ENCODE measurements at places on chromosomes 3 and 15.

GRCh38 chr3:60364475-60364874 is 886.8 kb downstream of the FHIT start:
- no peak for DNase-seq

DNA sequence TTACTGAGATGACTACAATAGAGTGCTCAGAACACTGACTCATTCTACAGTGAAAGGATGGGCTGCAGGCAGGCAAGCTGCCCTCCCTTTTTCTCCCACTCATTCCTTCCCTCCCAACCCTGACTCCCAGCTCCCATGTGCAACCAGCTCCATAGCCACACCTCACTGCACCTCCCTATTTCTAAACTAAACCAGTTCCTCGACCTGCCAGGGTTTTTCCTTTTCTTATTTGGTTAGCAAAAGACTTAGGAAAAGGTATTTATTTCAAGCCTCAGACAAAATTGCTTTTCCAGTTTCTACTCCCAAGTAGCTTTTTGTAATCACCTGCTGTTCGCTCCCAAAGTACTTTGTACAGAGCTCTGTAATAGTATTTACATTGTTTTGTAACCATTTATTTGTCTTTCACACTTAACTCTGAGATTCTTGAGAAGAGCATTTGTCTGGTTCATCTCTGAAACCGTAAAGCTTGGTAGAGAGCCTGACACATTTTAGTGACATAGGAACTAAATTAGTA is 2.2 kb downstream of the AADAC start:
- peak; percentile 67 for DNase-seq

GRCh38 chr15:66748708-66749035 is 46.6 kb downstream of the SMAD6 start:
- no peak for DNase-seq

DNA sequence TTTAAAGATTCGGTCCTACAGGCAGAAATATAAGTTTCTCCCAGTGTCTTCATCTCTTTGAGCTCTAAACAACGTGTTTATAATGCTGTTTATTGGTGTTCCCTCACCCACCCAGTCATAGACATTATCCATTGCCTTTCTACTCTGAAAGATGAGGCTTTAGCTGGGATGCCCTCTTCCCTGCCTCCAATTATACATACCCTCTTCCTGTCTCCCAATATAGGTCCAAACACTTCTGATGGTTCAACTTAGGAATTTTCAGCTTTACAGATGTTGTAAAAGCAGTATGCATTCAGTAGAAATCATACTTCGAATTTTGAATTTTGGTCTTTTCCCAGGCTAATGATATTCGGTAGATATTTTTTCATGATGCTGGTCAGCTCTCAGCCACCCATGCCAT is 2.6 kb downstream of the CMTM8 start:
- no peak for DNase-seq

DNA sequence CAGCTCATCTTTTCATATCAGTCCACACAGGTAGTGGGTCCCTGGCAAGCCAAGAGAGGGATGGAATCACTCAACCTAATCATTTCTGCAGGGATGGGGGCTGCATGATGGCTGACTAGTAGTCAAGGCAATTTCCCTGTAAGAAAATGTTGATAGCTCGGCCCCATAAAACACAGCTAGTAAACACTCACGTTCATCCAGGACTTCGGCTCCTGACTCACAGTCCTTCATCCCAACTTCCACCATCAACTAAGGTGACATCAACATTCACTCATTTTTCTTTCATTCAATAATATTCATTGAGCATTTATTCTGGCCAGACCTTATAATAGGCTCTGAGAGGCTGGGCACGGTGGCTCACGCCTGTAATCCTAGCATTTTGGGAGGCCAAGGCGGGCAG is 4.4 kb upstream of the ACAP2 start:
- no peak for DNase-seq

- no peak for DNase-seq
Measured at GRCh38 chr3:12593473-12593872, 36.6 kb downstream of the MKRN2 start.

GRCh38 chr15:70453766-70454165 is 309.6 kb downstream of the UACA start:
- no peak for DNase-seq

- DNase-seq = peak; percentile 72
Measured at GRCh38 chr15:94110476-94111130, 120.8 kb upstream of the MCTP2 start.

DNA sequence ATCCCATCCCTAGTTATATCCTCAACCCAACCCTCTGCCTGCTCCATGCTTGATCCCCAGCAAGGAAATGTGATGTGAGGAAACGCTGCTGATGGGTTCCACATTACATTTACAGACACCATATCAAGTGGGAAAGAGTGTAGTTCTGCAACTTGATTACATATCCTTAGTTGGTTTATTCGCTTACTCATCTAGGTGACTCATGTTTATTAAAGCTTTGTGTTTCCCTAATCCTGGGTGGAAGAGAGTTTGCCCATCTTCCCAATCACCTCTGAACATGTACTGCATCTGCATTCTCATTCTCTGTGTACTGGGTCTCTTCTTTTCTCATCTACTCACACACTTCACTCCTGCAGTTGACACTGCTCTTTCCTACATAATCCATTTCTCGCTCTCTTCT is 91.7 kb upstream of the PDZRN3 start:
- no peak for DNase-seq

GRCh38 chr3:138945709-138946662 is 951 bp downstream of the FOXL2 start:
- DNase-seq = peak; percentile 13

DNA sequence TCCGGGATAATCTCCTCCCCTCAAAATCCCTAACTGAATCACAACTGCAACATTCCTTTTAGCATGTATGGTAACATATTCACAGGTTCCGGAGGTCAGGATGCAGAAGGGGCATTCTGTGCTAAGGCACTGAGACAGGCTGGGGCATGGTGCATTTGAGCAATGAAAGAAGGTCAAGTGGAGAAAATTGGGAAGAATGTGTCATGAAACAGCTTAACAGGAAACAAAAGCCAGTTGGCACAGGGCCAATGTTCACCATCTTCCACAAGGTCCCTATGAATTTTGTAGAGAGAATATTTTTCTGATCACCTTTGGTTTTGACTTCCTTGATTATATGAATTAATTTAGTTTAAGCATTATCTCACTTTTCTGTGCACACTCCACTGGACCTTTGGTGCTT is 587.7 kb upstream of the NR2F2 start:
- DNase-seq = no peak

DNA sequence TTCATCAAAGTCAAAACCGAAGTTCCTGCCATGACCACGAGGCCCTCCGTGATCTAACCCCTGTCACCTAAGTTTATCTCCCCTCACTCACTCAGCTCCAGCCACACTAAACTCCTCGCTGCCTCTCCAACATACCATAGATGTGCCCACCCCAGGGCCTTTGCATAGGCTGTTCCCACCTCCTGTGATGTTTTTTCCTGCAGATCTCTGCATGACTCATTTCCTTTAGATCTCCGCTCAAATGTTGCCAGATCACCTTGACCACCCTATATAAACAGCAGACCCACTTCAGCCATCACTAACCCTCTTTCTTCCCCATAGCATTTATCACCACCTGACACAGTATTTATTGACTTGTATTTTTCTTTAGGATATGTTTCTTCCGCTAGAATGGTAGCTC is 58.5 kb downstream of the HRH1 start:
- DNase-seq = no peak

GRCh38 chr3:188900421-188900951 is 271.3 kb upstream of the TPRG1 start:
- DNase-seq = no peak

DNA sequence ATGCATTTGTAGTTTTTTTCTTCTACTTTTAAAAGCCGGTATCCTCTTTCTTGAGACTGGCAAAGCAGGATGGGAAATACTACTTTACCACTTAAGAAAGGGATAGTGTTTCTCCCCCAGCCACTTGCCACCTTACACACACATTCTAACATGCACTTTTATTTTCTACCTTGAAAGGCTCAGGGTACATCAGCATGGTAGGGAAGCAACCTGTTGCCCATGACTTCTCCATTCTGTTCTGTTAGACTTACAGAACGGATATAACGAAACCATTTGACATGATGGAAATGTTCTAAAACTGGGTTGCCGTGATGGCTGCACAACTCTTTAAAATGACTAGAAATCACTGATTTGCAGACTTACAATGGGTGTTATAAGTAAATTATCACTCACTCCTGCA is 405.5 kb downstream of the SHQ1 start:
- DNase-seq = no peak

DNA sequence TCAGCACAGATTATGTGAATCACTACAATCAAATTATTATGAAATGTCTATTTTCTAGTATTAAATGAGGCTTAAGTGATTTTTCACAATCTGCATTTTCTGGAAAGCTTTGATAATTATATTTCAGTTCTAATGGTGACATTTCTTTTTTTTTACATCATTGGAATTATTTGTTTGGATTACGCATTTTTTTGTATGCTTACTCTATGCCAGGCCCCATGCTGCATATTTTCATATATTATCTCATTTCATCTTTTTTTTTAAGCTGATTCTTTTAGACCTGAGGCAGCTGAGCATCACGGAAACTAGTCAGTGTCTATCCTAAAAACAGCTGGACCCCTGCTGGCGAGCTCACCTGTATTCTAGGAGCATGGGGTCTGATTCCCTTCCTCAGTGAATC is 31.1 kb downstream of the SLCO3A1 start:
- no peak for DNase-seq

DNA sequence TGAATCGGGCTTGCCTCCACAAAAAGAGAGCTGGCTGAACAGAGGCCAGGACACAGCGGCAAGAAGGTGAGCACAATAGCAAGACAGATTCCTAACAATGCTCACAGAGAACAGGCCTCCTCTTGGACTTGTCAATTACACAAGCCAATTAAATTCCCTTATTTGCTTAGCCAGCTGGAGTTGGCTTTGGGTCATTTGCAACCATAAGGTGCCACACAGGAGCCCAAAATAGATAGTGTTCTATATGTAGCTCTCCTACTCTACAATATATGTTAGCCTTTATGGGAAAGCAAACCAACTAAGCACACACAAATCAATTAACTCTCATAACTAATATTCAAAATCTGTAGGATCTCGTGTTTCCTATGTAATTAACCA is 335.6 kb downstream of the FOXP1 start:
- no peak for DNase-seq

GRCh38 chr3:119690043-119690656 is 12.7 kb upstream of the CFAP91 start:
- no peak for DNase-seq

GRCh38 chr3:177484206-177484605 is 286.9 kb upstream of the TBL1XR1 start:
- no peak for DNase-seq

DNA sequence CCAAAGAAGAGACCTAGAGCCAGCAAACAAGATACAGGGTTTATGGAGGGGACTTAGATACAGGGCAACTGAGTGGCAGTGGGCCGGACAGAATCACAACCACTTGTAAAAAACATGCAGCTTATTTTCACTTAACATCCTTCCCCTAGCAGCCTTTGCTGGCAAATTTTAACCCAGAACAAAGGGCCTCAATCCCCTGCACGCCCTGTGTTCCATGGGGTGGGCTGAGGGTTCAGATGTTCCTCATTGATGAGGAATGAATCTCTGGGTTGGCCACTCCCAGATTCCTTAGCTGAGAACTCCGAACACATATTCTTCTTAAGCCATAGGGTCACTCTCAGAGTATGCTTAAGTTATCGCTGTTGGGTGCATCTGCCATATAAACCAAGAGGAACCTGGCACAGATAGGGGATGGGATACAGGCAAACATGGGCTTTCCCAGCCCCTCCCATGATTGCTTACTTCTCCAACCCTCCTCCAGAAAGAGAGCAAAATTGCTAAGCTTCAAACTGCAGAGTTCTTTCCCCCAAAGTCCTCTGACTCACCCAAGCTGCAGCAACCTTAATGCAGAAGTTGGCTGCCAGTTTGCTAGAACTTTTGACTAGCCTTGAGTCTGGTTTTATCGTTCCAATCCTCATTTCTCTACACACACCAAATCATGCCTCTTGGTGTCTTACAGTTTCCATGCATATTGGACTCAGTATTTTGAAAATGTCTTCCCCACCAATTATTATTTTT is 146.9 kb downstream of the CD47 start:
- DNase-seq = no peak

DNA sequence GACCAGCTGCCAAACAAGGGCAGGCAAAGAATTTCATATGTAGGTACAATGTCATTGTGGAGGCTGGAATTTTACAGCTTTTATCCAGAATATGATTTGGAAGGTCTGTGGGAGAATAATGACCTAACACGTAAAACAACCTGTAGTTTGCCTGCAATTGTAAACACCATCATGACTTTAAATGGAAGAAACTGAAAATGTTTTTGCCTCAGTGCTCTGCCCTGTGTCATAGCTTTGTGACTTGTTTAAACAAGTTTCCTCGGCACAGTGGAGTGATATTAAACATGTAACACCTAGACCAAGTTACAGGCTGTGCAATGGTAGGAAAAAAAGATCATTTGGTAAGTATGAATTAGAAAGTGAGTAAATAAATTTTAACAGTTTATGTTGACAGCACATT is 171.6 kb upstream of the MBNL1 start:
- no peak for DNase-seq

- DNase-seq = no peak
Measured at GRCh38 chr15:63244399-63244798, 33.0 kb upstream of the APH1B start.

- DNase-seq = no peak
Measured at GRCh38 chr3:2940062-2940461, 170.1 kb downstream of the IL5RA start.

DNA sequence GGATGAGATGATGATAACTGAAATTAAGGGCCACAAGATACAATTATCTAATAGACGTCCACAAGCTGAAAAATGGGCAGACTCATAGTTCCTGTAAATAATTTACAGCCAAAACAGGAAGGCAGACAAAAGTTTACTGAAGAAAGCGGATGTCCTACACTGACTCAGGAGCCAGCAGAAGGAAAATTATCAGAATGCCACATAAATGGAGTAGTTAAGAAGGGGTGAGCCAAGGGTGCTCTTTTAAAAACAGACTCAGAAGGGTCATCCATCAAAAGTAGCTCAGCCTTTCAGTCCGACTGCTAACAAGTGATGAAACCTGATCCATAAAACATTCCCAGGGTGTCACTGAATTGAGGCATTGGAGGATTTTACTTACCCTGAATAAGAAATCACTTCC is 39.8 kb downstream of the TUSC7 start:
- peak; percentile 16 for DNase-seq

GRCh38 chr3:120147072-120147871 is 53.0 kb upstream of the GSK3B start:
- peak; percentile 87 for DNase-seq

DNA sequence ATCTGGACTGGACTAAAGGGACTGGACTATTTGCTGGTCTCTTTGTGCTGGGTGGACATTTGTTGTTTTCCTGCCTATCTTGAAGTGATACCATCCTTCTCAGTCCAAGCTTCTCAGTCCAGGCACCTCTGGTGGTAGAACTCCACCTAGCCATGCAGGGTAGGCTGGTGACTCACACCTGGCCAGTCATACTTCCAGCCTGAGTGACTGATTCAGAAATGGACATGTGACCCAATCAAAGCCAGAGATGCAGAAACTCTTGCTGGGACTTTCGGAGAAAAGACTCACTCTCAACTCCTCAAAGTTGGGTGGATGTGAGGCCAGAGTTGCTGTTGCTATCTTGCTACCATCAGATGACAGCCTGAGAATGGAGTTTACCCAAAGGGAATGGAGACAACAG is 5.6 kb upstream of the ASB14 start:
- DNase-seq = no peak
